Lung (tissue), 17 donors: ENCODE measurements at places on chromosomes 7 and 10.

- no peak overlapping the region for H3K4me3 ChIP-seq
- DNase-seq = no peak
- H3K27ac ChIP-seq = no peak overlapping the region
These were observed 135.9 kb downstream of the MAD1L1 start for GRCh38 chr7:2096692-2097387.

DNA sequence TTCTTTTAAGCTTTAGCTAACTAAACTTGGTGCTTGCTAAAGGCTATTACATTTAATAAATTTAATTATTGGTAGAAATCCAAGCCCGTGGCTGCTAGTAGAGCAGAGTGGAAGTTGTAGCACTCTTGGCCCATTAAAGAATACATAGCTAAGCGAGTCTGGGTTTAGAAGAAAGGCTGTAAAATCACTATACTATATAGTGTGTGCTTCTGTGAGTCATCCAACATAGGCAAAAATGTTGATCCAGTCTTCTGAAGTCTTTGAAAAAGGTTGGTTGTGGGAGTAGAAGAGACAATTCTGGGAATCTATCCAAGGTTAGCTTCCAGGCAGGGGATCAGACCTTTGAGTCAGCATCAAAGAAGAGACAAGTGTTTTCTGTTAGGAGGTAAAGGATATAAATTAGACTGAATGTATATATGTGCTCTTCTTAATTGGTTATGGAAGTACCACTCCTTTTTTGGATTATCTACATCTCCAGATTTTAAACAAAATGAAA lies 664.2 kb downstream of the NXPH1 start:
- no peaks in the 10 kb centered on the region for H3K36me3 ChIP-seq
- no peak overlapping the region for H3K27ac ChIP-seq
- no peak overlapping the region for H3K4me3 ChIP-seq

- no peak overlapping the region for H3K27ac ChIP-seq
- H3K4me3 ChIP-seq = no peak overlapping the region
These were observed 100.7 kb upstream of the DKK1 start for GRCh38 chr10:52213321-52213752.

DNA sequence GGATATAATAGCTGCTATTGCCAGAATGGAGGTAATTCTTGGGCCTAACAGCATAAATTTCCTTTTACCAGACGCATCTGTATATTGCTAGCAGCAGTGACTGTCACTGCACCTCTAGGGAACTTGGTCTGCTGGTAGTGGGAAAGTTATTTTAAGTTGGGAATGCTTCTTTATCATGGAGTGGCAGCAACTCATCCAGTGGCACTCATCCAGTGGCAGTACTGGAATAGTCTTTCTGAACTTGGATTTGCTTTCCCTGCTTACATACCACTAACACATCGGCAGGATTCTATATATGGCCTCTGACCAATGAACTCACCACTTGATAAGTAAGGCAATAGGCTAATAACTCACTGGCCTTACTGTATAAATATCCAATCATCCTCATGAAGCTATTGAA lies 22.0 kb upstream of the ICA1 start:
- H3K4me3 ChIP-seq = no peak overlapping the region
- no peaks in the 10 kb centered on the region for H3K4me1 ChIP-seq
- no peaks in the 10 kb centered on the region for H3K36me3 ChIP-seq
- H3K27ac ChIP-seq = peak overlapping the region; percentile 98
- H3K27me3 ChIP-seq = no peaks in the 10 kb centered on the region

DNA sequence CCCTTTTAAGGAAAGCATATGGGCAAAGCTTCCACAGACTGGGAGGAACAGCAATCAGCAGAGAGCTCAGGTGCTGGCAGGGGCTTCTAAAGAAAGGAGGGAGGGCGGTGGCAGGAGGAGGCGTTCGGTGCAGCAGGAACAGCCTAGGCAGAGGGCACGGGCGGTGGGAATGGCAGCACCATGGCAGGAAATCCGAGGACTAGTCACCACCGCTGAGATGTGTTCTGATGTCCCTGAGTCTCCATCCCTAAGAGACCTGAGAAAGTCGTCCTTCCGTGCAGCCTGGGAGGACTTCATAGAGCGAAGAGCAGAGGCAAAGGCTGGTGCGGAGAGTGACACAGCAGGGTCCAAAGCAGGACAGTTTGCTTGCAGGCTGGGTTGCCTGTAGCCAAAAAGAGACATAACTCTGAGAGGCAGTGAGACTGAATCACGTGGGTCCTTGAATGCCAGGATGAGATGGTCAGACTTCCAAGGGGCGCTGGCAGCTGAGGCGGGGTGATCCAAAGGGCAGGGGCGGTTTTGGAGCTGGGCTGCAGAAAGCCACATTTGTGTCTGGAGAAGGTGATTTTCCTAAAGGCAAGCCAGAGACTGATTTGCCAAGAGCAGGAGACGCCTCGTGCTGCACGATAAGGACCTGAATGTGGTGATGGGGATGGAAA lies 35.8 kb upstream of the GRID1 start:
- no peaks in the 10 kb centered on the region for H3K36me3 ChIP-seq
- peaks cover 8% of the 10 kb centered on the region for H3K4me1 ChIP-seq
- no peak for DNase-seq
- no peak overlapping the region for H3K27ac ChIP-seq
- no peak overlapping the region for H3K4me3 ChIP-seq

GRCh38 chr7:51114501-51114900 lies 202.1 kb downstream of the COBL start:
- no peak for DNase-seq
- no peaks in the 10 kb centered on the region for H3K4me1 ChIP-seq
- H3K27me3 ChIP-seq = no peaks in the 10 kb centered on the region

- no peak overlapping the region for H3K4me3 ChIP-seq
- peaks cover 3% of the 10 kb centered on the region for H3K27me3 ChIP-seq
- DNase-seq = peak; percentile 62
- H3K4me1 ChIP-seq = no peaks in the 10 kb centered on the region
These were observed 287.6 kb upstream of the MGMT start for GRCh38 chr10:129179245-129179971.

DNA sequence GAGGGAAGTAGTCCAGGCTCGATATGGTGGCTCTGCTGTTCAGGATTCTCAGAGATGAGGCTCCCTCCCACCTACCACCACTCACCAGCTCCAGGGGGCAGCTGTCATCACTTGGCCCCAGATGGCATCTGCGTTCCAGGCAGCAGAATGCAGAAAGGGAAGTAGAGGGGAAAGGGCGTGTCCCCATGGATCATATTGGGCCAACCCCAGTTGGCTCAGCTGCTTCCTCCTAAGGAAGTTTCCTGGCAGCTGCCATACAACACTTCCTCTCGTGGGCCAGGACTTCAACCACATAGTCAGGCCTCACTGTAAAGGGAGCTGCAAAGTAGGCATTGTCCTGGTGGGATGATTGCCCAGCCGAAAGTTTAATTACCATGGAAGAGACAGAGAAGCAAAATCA lies 1.6 kb upstream of the TEX36 start:
- H3K27ac ChIP-seq = no peak overlapping the region
- H3K36me3 ChIP-seq = no peaks in the 10 kb centered on the region
- no peak for DNase-seq
- H3K4me3 ChIP-seq = no peak overlapping the region

DNA sequence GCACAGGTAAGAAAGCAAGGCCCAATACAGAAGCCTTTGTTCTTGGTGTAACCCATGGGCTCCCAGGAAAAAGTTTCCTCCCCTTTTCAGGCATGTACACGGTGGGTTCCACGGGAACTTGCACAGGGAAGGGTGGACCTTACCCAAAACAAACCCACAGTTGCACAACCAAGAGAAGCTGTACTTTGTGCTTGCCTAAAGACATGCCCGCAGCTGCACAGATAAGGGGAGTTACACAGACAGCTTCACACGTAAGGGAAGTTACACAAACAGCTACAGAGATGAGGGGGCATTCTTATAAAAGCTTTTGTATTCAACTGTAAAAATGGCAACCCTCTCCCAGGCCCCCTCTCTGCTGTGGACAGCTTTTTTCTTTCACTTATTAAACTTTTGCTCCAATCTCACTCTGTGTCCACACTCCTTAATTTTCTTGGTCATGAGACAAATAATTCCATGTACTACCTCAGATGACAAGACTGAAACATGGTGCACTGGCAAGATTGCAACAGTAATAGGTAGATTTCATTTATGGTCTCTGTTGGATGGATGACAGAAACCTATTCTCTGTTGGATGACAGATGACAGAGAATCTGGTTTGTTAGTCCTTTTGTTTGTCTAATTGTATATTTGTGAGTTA lies 72.9 kb downstream of the ATE1 start:
- peaks cover 19% of the 10 kb centered on the region for H3K36me3 ChIP-seq
- H3K27ac ChIP-seq = no peak overlapping the region
- DNase-seq = no peak
- H3K4me1 ChIP-seq = no peaks in the 10 kb centered on the region
- H3K27me3 ChIP-seq = no peaks in the 10 kb centered on the region
